Activated CD4-positive, CD25-positive, alpha-beta regulatory T cell (primary cell): ENCODE measurements at places on chromosomes 3 and 15.

- DNase-seq: no peak
Measured at GRCh38 chr3:45585371-45585770, 9.2 kb upstream of the LIMD1 start.

GRCh38 chr3:96182756-96183155 is 631.6 kb upstream of the EPHA6 start:
- no peak for DNase-seq

DNA sequence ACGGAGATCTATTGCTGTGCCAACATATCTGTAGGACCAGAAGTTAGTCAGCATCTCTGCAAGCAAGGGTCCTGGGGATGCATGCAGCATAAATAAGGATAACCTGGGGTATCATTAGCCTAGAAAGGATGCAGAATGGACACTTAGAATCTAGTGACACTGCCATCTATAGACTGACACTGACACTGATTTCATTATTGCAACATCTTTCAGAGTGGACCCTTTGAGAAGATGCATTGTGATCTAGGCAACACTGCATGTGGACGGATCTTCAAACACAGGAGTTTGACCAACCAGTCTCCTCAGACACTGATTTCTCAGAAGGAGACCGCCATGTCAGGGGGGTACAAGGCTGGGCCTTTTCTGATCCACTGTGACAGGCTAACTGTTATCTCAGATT is 52.4 kb downstream of the SCN10A start:
- no peak for DNase-seq

- no peak for DNase-seq
Measured at GRCh38 chr15:20645956-20646355, 104.4 kb upstream of the GOLGA6L6 start.

DNA sequence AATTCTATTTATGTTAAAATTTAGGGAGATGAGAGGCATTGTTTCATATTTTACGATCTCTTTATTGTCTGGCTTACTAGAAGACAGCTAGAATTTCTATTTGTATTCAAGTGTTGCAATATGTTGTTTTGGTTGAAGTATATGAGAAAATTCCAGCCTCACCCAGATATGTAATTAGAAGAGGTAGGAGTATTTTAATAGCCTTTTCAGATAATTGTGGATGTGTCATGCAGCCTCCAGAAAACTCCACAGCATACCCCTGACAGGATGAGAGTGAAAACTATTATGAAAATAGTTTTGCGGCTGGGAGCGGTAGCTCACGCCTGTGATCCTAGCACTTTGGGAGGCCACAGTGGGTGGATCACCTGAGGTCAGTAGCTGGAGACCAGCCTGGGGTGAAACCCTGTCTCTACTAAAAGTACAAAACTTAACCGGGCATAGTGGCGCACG is 21.5 kb upstream of the USP3 start:
- DNase-seq: no peak

DNA sequence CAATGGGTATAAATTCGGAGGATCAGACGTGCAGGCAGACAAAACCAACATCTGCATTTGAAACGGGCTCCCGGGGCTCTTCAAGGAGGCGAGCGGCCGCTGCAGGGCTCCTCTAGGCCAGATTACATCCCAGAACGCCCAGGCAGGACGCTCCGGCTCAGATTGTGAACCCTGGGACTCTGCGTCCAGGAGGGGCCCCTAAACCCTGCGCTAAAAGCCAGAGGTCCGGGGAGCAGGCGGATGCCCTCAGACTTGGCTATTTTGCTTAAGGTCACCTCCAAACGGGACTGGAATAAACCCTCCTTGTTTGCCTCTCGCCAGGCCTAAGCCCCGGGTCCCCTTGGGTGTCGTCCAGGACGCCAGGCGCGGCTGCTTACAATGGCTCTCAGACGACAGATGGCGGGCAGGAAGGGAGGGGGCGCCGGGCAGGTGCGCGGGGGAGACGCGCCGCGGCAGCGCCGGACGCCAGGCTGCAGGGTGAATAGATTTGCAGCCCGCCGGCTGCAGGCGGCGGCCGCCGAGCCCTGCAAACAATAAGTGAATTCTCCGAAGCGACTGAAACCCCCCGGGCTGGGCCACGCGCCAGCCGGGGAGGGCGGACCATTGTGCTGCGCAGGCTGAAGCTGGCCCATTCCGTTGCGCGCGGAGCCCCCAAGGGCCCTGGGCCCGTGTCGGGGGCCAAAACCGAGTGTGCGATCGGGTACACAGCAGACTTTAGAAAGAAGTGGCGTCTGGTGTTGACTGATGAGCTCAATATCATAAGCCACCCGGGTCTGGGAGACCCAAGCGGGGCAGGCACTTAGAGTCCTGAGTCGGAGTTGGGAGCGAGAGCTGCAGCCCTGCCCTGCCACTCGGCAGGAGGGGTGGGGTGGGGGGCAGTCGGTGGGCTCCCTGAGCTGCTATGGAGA is 32.3 kb upstream of the AMOTL2 start:
- no peak for DNase-seq

DNA sequence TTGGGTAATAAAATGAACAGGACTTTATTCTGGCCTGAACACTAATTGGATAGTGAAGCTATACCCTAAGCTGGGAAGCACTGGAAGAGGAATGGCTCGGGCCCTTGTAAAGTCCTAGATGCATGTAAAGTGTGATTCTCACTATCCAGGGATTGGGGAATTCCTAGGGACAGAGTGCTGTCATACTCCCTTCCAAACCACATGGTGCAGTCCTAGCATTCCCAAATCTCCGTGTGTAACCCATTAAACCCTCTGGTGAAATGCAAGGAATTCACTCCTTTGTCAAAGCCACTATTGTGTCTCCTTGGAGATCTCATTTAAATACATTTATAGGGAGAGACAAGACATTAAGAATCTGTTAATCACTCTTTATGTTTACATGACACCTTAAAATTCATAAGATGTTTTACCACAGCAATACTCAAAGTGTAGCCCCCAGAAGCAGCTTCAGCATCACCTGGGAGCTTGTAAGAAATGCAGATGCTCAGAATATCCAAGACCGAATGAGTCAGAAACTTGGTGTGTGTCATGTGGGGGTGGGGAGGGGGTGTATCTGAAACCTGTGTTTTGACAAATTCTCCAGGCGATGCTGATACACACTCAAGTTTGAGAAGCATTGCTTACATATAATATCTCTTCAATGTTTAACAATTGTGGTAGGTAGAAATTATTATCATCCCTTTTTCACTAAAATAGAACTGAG is 121.8 kb upstream of the NPHP3 start:
- DNase-seq: no peak

DNA sequence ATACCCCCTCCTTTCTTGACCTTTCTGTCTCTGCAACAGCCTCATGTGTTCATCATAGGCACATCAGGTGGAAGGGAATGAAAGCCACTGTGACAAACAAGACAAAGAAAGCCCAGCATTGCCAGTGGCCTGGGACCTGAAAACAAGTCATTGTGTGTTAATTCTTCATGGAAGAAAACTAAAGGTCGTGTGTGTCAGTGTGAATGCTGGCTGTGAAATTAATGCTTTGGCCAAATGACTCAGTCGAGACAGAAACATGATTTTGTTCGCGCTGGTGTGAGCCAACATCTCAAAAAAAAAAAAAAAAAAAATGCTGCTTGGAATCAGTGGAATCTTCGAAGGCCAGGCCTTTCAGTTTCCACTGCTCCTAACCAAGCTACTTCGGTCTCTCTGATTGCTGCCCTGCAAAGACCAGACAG is 386.5 kb upstream of the PROK2 start:
- DNase-seq: no peak

DNA sequence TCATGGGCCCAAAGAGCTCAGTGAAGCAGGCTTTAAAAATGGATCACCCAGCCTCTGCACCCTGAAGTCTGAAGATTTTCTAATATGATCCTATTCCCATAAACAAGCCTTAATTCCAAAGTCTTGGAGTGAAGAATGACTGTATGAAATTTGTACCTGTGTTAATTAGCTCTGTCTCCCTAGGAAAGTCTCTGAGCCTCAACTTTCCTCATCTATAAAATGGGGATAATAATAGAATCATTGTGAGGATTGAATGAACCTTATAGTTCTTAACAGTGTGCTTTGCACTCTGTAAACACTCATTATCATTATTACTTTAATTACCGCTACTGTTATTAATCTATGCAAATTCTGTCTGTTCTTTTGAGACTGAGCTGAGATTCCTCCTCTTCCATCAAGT is 61.9 kb downstream of the CDAN1 start:
- DNase-seq: no peak
